ENCODE measurements at places on chromosomes 5 and 9. TPM values are rescaled to one million over a fixed set of nuclear protein-coding genes. Genes with fewer than 3 reads are reported as not detected.
A peak's percentile ranks its signal among the peaks of the same experiment; 100 is the strongest.

Gene RECK
- total RNA-seq = 19.8 TPM

Gene ARL14EPL
- not detected for total RNA-seq

Gene PPP2R2B
- total RNA-seq = 2.7 TPM

DNA sequence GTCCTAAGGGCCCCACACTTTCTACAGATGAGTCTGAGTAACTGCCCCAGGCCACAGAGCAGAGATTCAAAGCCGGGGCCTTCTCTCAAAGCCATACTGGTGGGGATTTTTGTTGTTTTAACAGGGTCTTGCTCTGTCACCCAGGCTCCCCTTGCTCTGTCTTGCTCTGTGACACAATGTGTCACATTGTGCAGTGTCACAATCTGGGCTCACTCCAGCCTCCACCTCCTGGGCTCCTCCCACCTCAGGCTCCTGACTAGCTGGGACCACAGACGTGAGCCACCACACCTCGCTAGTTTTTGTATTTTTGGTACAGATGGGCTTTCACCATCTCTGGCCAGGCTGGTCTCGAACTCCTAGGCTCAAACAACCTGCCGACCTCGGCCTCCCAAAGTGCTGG lies 8.6 kb downstream of the AGPAT2 start:
- no peaks in the 10 kb centered on the region for H3K27me3 ChIP-seq
- no peak overlapping the region for H3K27ac ChIP-seq
- no peak overlapping the region for H3K4me3 ChIP-seq

GRCh38 chr5:147391781-147392180 lies 118.1 kb downstream of the DPYSL3 start:
- H3K4me3 ChIP-seq = no peak overlapping the region
- H3K27me3 ChIP-seq = no peaks in the 10 kb centered on the region
- H3K27ac ChIP-seq = no peak overlapping the region

DNA sequence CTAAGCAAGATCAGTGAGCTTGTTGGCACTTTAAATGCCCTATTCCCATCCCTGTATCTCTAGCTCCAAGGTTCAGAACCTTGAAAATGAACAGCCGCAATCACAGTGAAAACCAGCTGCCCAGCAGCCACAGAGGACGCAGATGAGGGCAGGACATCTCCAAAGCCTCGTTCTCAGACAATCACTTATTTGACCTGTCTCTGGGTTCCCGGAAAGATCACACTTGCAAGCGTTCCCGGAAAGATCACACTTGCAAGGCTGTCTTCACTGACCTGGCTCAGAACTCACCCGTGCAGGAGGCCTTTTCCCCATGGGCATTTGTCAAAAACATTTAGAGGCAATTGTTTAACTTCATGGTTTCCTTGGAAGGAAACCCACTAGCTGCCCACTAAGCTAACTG lies 25.7 kb downstream of the IPPK start:
- no peak for DNase-seq
- no peaks in the 10 kb centered on the region for H3K27me3 ChIP-seq
- no peak overlapping the region for H3K4me3 ChIP-seq
- peaks cover 63% of the 10 kb centered on the region for H3K36me3 ChIP-seq
- no peaks in the 10 kb centered on the region for H3K4me1 ChIP-seq
- H3K27ac ChIP-seq = no peak overlapping the region

GRCh38 chr5:14415024-14415697 lies 166.4 kb upstream of the OTULINL start:
- H3K27me3 ChIP-seq = no peaks in the 10 kb centered on the region
- H3K27ac ChIP-seq = no peak overlapping the region
- no peaks in the 10 kb centered on the region for H3K36me3 ChIP-seq
- no peak overlapping the region for H3K4me3 ChIP-seq

- no peak overlapping the region for H3K27ac ChIP-seq
- H3K4me1 ChIP-seq = no peaks in the 10 kb centered on the region
- no peak for DNase-seq
- H3K4me3 ChIP-seq = no peak overlapping the region
- H3K36me3 ChIP-seq = no peaks in the 10 kb centered on the region
These were observed 222.8 kb downstream of the NR2F1-AS1 start for GRCh38 chr5:93358176-93358575.

DNA sequence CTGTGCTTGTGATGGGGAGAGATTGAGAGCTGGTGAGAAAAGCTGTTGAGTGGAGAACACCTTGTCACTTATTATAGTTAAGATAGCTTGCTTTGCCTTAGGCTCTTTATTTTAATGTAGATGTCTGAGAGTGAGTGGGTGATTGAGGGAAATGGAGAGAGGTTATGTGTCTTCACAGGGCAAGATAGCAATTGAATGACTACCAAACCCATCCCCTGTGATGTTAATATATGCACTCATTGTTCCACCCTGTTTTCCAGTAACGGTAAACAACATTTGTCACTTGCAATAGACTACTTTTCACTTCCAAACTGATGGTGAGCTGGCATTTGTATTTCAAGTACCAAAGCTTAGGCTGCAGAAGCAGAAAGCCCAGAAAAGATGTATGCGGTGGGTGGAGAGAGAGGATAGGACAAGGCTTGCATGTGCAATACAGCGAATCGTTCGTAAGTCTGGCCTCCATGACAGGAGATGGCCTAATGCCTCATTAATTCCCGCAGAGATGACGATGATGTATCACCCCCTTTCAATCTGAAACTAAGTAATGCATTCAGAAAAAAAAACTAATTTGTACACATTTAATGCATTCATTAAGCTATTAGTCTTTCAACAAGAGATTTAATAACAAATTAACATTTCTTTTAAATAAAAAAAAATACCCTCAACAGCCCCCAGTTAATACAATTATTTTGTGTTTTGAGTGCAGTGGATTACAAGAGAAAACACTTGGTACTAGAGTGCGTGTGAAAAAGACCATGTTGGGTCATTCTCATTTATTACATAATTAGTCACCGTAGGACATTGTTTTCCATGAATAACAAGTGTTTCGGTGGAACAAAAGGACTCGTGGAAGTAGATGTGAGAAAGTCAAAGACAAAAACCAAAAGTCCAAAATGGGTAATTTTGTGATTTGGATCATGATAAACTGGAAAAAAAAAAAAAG lies 699.0 kb downstream of the BRINP1 start:
- no peak overlapping the region for H3K27ac ChIP-seq
- no peaks in the 10 kb centered on the region for H3K36me3 ChIP-seq
- no peak for DNase-seq
- peaks cover 8% of the 10 kb centered on the region for H3K4me1 ChIP-seq

GRCh38 chr9:121075251-121076036 lies 689 bp downstream of the CNTRL start:
- peak overlapping the region; percentile 46 for H3K4me3 ChIP-seq
- DNase-seq = no peak
- no peaks in the 10 kb centered on the region for H3K4me1 ChIP-seq
- H3K36me3 ChIP-seq = no peaks in the 10 kb centered on the region
- peak overlapping the region; percentile 76 for H3K27ac ChIP-seq

GRCh38 chr9:117691367-117691766 lies 12.8 kb upstream of the TLR4 start:
- H3K27me3 ChIP-seq = no peaks in the 10 kb centered on the region
- DNase-seq = no peak
- H3K36me3 ChIP-seq = no peaks in the 10 kb centered on the region
- H3K4me1 ChIP-seq = no peaks in the 10 kb centered on the region
- H3K4me3 ChIP-seq = no peak overlapping the region

- no peaks in the 10 kb centered on the region for H3K36me3 ChIP-seq
- DNase-seq = no peak
- no peak overlapping the region for H3K4me3 ChIP-seq
These were observed 482.4 kb downstream of the CDH10 start for GRCh38 chr5:24162343-24162742.

GRCh38 chr5:111507276-111507675 lies 5.1 kb downstream of the STARD4 start:
- DNase-seq = no peak
- no peak overlapping the region for H3K4me3 ChIP-seq
- no peak overlapping the region for H3K27ac ChIP-seq
- H3K36me3 ChIP-seq = no peaks in the 10 kb centered on the region
- no peaks in the 10 kb centered on the region for H3K4me1 ChIP-seq
- H3K27me3 ChIP-seq = no peaks in the 10 kb centered on the region

- no peaks in the 10 kb centered on the region for H3K36me3 ChIP-seq
- DNase-seq = no peak
- H3K27ac ChIP-seq = no peak overlapping the region
- H3K4me1 ChIP-seq = peaks cover 6% of the 10 kb centered on the region
- peaks cover 10% of the 10 kb centered on the region for H3K27me3 ChIP-seq
- no peak overlapping the region for H3K4me3 ChIP-seq
These were observed 120.1 kb upstream of the LPCAT1 start for GRCh38 chr5:1643651-1644392.

DNA sequence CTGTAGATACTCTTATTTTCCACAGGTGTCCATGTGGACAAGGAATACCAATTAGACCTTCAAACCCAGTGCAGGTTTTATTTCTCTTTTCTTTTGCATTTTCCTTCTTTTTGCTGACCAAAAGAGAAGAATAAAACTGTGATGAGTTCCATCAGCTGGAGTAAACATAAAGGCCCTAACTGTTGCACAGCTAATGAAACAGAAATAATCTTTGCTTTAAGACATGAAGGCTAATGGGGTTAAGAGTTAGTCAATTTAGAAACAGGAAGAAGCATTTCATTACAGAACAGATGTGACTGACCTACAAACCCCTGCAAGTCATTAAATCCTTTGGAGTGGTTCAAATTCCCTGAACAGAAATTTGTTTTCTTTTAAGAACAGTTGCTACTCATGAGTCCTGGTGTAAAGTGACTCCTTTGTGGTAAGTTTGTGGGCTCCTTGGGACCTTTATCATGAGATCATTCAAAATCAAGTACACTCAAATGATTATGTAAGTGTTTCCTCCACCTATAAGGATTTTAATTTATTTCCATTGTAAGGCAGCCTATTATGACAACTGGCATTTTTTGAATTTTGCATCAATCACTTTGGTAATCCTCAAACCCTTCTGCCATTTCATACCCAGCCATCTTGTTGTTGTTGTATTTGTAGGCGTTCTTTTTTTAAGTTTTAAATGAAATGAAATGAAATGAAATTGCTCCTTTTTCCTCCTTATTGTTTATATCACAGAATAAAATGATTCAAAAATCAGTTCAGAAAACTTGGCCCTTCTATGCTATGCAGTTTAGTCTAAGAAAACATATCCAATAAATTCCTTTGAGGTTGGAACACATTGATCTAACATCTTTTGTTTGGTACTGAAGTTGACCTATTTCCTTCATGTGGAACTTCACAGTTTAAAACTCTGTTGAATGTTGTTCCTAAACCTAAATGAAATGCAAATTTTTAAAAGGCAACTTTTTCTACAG lies 1.3 kb downstream of the MINAR2 start:
- no peaks in the 10 kb centered on the region for H3K27me3 ChIP-seq
- DNase-seq = no peak
- no peak overlapping the region for H3K4me3 ChIP-seq
- H3K27ac ChIP-seq = no peak overlapping the region
- no peaks in the 10 kb centered on the region for H3K36me3 ChIP-seq

DNA sequence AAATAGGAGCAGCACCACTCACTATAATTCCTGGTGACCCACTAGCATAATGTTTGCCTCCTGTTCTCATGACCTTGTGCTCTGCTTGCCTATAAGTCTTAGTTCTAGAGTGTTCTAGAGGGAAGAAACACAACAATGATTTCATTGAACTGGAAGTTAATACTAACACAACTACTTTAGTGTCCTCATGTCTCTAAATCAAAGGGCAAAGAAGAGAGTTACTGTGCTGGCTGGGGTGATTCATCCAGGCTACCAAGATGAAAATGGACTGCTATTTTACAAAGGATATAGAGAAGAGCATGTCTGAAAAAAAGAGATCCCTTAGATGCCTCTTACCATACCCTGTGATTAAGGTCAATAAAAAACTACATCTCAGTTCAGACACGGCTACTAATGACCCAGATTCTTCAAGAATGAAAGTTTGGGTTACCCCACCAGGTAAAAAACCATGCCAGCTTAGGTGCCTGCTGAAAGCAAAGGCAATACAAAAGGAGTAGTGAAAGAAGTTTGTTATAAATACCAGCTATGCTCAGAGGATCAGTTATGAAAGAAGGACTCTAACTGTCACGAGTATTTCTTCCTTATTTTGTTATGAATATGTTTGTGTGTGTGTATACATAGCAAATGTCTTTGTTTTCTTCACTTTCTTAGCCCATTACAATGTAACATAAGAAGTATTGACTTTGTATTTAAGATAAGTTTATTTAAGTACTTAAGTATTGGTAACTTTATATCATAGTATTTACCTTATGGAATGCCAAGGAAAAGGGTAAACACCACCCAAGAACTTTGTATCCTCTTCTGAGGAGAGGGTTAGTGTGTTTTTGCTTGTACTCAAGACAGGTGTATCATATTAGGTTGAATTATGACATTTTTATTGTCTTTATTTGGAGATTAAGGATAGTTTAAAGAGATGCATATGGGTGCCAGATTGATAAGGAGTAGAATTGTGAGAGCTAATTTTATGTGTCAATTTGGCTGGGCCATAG lies 314.1 kb upstream of the PTGER4 start:
- H3K4me1 ChIP-seq = no peaks in the 10 kb centered on the region
- H3K36me3 ChIP-seq = no peaks in the 10 kb centered on the region
- DNase-seq = no peak
- H3K27me3 ChIP-seq = no peaks in the 10 kb centered on the region
- H3K27ac ChIP-seq = no peak overlapping the region

DNA sequence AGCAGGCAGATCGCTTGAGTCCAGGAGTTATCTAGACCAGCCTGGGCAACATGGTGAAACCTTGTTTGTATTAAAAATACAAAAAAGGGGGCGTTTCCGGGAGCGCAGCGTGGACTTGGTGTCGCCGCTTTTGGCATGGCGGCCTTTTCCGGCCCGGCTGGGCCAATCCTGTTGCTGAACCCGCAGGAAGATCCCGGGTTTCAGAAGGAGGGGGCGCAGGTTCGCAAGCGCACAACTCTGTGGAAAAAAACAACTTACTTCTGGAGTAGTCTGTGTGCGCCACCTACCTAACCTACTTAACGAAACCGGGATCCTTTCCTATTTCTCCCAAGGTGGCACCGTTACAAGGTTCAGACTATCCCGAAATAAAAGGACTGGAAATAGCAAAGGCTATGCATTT lies 198.6 kb downstream of the MSX2 start:
- DNase-seq = no peak
- H3K4me1 ChIP-seq = no peaks in the 10 kb centered on the region
- no peaks in the 10 kb centered on the region for H3K36me3 ChIP-seq
- H3K27me3 ChIP-seq = no peaks in the 10 kb centered on the region
- no peak overlapping the region for H3K27ac ChIP-seq

- peaks cover 16% of the 10 kb centered on the region for H3K27me3 ChIP-seq
- no peaks in the 10 kb centered on the region for H3K4me1 ChIP-seq
- no peak for DNase-seq
These were observed 81.3 kb downstream of the ANKRD33B start for GRCh38 chr5:10645146-10645545.

GRCh38 chr9:34783951-34784487 lies 74.1 kb upstream of the CCL21 start:
- H3K27ac ChIP-seq = no peak overlapping the region
- no peaks in the 10 kb centered on the region for H3K36me3 ChIP-seq
- no peak for DNase-seq
- H3K4me3 ChIP-seq = no peak overlapping the region

- H3K4me3 ChIP-seq = no peak overlapping the region
- no peak overlapping the region for H3K27ac ChIP-seq
- peaks cover 17% of the 10 kb centered on the region for H3K4me1 ChIP-seq
- DNase-seq = no peak
- no peaks in the 10 kb centered on the region for H3K36me3 ChIP-seq
- no peaks in the 10 kb centered on the region for H3K27me3 ChIP-seq
These were observed 79.3 kb downstream of the SHB start for GRCh38 chr9:37989701-37990100.
